ENCODE measurements at places on chromosomes 7 and 10.

GRCh38 chr10:95395947-95396449, 105.2 kb upstream of the PDLIM1 start:
- no peak for DNase-seq

- DNase-seq = peak; percentile 51
Measured at GRCh38 chr10:119466655-119467054, 75.9 kb downstream of the RGS10 start.

DNA sequence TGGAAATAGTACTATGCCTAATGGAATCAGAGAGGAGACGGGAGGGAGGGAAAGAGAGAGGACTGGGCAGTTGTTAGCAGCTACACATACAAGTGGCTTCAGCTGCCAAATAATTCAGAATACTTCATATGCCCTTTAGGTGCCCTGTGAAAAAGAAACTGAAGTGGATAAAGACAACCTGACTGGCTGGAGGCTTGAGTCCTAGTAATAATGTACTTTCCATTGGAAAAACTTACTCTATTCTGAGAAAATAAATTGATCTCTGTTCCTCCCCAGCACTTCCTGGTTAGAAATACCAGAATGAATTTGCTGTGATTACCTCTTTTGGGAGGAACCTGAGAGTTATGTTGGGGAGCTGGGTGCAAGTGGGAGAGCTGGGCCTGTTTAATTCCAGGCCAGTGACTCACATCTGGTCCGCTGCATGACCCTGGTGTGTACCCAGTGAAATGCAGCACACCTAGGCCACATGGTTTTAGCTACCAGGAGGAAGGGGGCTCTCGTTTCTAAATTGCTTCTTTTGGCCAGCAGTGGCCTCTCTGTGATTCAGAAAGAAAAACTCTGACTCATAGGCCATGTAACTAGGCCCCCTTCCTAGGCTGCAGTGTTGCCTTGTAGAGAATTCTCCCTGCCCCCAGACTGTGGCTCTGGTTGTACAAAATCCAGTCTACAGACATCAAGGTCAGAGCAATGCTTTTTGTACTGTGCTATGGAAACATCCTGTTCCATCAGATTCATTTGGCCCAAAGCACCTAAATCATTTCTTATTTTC, 6.5 kb downstream of the AGFG2 start:
- DNase-seq = peak; percentile 72

DNA sequence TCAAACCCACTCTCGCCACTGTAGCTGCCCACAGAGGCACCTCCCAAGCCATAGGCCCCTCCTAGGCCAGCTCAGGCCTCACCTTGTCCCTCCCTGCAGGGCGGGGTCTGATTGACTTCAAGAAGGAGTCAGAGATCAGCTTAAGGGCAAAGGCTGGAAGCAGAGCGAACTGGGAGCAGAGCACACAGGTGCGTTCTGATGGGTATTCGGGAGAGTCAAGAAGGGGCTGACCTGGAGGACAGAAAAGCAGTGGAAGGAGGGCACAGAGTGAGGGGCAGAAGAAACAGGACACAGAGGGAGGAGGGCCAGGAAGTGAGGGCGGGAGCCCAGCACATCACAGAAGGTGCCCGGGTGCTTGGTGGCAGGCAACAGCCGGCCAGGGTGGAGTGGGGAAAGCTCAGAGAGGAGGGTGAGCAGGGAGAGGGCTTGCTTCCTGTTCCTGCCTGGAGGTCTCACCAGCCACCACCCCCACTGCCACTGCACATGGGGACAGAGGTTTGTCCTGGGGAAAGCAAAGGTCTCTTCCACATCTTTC, at the start of gene AOC1:
AOC1 (plus strand) TSS at position 147 of the 535 bp plus-strand sequence. CDS start 3,954 bp downstream, outside the sequence.
- DNase-seq = no peak

- no peak for DNase-seq
Measured at GRCh38 chr10:13001041-13001886, at the start of gene CCDC3. CCDC3 (minus strand) TSS chr10:13001713; CDS start chr10:13001570, 143 bp downstream.

DNA sequence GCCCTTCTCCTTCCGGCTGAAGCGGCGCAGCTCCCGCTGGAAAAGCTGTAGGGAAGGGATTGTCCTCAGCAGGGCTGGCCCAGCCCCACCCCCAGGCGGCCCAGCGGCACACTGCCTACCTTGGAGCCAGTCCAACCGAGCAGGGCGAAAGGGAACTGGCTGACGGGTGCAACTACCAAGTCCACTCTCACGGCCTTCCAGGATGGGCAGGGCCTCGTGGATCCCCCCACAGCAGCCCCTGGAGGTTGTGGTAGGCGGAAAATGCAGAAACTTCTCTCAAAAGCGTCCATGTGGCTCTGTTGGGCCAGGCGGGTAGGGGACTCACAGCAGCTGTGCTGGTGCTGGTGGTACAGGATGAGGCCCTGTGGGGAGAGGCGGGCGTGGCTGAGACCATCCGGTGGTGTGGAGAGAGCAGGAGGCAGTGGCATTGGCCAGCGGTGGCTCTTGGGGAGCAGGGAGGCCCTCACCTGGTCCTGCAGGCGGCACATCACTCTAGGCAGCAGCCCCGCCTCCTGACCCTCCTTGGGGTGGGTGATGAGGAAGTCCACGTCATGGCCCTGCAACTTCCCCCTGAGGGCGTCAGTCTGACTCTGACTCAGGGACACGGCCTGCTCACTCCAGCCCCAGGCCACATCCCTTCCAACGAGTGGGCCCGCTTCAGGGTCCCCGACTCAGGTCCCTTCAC, 8.4 kb upstream of the PGAM2 start:
- peak; percentile 32 for DNase-seq

- DNase-seq = no peak
Measured at GRCh38 chr7:157000741-157001653, 9.5 kb downstream of the MNX1 start.

DNA sequence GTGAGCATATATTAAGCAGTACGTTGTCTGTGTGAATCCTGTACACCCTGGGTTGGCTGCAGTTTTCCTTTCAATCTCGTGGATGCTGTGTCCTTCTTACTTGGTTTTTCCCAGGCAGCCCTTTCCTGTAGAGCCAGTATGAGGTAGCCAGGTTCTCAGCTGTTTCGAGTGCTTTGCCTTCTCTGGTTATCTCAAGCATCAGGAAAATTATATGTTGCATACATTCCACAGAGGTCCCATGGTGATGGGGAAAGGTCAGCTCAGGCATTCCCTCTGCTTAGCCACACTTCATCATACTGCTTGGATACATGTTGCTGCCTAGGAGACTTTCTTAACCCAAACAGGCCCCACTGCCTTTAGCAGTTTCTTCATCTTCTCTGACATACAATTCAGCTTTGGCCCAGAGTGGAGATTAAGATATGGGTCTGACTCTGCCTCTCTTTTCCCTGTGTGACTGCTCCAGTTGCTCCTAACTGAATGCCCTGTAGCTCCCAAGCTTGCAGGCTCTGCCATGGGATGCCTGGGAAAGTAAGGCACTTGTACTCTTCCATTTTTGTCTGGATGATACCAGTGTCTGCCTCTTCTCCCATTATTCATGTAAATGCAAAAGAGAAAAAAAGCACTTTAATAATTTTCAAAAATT, 11.3 kb downstream of the GNAI1 start:
- no peak for DNase-seq

GRCh38 chr10:77618117-77618516, 19.5 kb downstream of the KCNMA1 start:
- no peak for DNase-seq

DNA sequence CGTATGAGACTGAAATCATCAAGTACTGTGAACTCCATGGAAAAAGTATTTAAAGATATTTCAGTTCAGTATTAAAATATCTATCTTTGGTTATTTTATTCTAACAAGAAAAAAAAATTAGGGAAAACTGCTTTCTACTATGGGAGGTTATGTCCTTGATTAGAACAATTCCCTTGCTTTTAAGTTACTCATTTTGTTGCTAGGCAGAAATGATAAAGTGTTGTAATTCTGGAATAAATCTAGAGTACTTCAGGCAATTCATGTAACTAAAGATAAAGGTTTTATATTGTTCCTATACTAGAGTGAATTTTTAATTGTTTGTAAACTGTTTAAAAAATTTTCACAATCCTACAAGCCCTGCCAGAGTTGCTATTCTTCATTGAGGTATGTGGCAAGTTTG, 92.0 kb downstream of the BBS9 start:
- no peak for DNase-seq

GRCh38 chr10:123997486-123998196, 95.8 kb downstream of the CHST15 start:
- DNase-seq = no peak

DNA sequence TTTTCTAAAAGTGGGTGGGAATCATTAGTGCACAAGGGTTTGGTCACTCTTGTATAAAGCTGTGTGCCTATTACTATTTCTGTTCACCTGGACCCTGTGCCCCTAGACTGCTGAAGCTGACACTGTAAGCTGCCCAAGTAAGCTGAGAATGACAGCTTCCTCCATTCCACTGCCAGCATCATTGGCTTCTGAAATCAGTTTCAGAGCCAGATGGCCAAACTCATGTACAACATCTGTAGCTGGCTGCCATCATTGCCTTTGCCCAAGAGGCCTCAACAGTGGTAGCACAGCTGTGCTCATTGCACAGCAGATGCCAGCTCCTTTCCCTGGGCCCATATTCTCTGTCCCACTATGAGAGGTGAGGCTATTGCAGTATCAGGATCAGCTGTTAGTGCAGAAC, 165.7 kb downstream of the CPEB3 start:
- no peak for DNase-seq

DNA sequence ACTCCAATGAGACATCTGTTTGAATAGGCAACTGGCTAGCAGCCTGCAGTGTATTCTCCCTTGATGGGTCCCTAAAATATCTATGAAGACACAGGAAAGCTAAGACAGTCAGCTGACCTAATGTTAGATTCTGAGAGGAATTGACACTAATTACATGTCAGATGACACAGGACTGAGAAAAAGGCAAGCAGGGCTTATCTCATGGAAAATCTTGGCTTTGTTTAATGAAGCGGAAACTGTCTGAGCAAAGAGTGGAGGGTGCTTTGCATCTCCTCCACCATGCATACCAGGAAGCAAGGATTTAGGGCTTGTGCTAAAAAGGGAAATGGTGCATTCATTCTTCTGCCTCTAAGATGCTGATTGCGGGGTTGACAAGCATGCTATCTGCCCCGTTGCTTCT, 135.5 kb upstream of the GLI3 start:
- DNase-seq = no peak

- no peak for DNase-seq
Measured at GRCh38 chr10:48801001-48801421, 116.3 kb downstream of the WDFY4 start.

GRCh38 chr10:59265141-59265540, 88.7 kb downstream of the PHYHIPL start:
- no peak for DNase-seq

- no peak for DNase-seq
Measured at GRCh38 chr10:17349717-17350116, 104.7 kb downstream of the ST8SIA6 start.

Measured in CD4-positive, alpha-beta T cell treated with Interleukin-6 for 4 hours (primary cell).